CD4-positive, alpha-beta T cell treated with Interleukin-15 for 4 hours (primary cell): ENCODE measurements at places on chromosomes 3 and 15.

DNA sequence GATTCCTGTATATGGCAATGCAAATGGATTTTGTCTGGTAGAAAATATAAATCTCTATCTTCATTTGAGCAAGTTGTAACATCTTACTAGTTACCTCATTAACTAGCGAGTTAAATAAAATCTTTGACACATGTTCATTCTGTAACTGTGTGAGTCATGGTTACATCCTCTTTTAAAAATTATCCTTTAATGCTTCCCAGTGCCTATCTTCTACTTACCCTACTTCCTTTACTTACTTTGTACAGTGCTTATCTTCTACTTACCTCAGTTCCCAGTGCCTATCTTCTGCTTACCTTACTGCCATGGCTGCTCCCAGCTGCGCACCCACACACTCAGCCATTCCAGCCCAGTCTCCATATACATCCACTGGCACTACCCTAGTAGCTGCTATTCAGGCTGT lies 71.9 kb upstream of the GOLGA8B start:
- DNase-seq = no peak

DNA sequence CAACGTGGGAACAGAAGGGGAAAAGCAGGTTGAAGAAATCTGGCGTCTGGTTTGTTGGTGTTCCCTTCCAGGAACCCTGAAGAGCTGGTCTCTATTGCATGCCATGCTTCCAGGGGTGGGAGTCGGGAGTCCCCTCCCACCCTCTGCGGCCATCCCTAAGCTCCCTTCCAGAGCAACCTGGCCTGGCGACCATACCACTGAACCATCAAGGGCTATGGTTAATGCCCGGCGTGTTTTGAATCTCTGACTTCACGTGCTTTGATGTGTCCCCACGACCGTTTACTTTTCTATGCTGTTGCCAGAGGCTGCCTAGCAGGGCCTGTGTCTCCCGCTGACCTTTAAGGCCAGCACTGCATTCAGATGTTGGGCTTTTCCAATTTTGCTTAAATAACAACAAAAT lies 696 bp upstream of the SNRK start:
- no peak for DNase-seq

DNA sequence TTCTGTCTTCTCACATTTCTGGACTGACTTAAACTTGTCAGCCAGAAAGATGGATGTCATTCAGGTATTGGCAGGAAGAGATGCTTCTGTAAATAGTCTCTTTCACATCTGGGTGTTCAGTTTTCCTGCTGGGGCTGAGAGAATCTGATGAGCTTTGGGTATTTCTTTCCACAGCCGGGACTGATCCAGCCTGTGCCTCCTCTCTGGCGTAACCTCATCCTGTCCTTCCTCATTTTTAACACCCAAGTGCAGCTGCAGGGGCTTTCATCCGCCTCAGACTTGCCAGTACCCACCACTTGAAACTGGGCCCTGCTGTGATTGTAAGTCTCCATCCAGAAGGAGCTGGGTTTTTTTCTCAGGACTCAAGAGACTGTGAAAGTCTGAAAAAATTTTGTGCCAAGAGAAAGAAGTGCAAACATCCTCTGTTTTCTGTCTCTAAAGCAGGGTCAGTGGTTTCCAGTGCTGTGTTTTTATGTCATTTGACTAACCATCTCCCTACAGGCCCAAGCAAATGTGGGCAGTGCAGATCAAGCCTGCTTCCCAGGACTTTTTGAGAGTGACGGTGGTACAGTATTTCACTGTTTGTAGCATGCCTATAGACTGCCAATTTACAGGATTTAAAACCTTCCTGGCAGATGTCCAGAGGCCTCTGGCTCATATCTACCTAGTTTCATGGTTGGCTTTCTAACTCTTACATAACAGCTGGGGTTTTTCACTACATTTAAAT lies 342.7 kb downstream of the PTPRG start:
- no peak for DNase-seq

- DNase-seq = peak; percentile 35
Measured at GRCh38 chr15:68930268-68931022, at the start of gene SPESP1. TSS of gene SPESP1 (plus strand) at chr15:68930525. CDS start at chr15:68930654, 129 bp downstream.

GRCh38 chr3:52931328-52931727 lies 34.0 kb upstream of the STIMATE start:
- DNase-seq = no peak

GRCh38 chr15:41331833-41332193 lies 578 bp downstream of the OIP5 start:
- DNase-seq = no peak

DNA sequence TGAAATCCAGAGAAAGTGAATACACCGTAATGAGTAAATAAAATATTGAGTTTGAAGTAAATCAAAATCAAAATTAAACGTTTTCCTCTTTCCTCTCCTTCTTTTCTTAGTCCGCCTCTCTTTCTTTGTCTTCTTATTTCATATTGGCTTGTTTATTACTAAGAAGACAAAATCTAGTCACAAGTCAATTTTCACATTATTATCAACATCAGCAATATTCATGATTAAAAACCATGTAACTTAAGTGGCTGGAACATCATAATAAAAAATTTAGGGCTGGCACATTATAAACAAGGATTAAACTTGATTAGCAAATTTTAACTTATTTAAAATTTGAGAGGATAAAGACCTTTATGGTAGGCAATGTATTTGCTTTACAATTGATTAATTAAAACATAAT lies 61.4 kb downstream of the BCHE start:
- no peak for DNase-seq

GRCh38 chr3:25427563-25427941 lies 511 bp upstream of the RARB start:
- DNase-seq = no peak

GRCh38 chr3:74115906-74116305 lies 491.2 kb upstream of the PDZRN3 start:
- no peak for DNase-seq

DNA sequence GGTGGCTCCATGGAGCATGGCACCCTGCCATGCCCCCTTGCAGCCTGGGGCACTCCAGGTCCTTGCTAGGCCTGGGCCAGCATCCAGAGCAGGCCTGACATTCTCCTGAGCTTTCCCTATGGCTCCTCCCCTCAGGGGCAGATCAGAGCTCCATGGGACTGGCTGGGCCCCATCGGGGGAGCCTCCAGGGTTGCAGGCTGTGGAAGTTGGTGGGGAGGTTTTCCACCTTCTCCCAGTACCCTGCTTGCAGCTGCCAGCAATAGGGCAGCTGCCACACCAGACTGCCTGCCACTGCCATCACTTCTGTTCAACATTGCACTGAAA lies 75.7 kb upstream of the TP63 start:
- DNase-seq = no peak

GRCh38 chr3:176870451-176870850 lies 326.8 kb downstream of the TBL1XR1 start:
- no peak for DNase-seq

DNA sequence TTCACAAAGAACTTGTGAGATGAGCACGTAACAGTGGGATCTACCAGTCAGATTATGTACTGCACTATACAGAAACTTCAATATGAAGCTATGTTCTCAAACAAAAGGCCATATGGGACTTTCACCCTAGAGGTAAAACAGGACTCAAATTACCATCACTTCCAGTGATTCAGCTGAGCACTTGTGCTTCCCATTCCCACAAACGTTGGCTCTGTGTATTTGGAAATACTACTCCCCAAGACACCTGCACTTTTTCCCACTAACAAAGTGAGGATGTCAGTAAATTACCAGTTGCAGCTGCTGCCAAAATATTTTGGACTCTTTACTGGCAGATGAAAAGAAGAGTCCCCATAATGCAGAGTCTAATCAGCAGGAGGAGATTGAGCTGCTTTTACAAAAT lies 1570.1 kb downstream of the SI start:
- no peak for DNase-seq

- DNase-seq = no peak
Measured at GRCh38 chr3:127835993-127836882, 13.9 kb upstream of the MGLL start.

DNA sequence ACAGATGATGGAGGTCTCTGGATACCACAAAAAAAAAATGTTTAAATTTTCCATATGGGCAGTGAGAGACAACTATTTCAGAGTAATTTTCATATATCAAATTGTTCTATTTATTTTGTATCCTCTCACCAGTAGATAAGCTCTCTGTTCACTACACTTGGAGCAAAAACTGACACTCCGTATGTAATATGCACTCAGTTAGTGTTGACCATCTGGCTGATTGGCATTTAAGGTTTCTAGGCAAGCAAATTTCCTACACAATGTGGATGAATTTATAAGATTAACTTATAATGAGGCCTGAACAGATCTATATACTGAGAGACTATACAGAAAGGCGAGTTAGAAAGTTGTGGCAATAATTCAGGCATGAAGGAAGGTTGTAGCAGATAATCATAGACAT lies 836.5 kb upstream of the SEMA6D start:
- no peak for DNase-seq

DNA sequence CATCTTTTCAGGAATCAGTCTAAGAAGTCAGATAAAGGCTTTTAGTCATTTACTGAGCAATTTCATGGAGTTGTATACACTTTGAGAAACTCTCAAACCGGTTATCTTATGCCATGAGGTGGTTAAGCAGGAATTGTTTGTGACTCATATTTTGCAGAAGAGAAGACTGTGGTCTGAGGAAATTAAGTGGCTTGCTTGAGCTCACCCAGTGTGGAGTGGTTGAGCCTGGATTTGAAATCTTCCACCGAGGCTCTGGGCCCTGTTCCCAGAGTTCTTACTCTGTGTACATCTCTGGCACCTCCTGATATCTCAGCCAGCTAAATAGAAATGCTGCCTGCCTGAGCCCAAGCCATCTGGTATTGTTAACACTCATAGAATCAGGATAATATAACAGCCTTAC lies 37.8 kb upstream of the BCL6 start:
- no peak for DNase-seq

DNA sequence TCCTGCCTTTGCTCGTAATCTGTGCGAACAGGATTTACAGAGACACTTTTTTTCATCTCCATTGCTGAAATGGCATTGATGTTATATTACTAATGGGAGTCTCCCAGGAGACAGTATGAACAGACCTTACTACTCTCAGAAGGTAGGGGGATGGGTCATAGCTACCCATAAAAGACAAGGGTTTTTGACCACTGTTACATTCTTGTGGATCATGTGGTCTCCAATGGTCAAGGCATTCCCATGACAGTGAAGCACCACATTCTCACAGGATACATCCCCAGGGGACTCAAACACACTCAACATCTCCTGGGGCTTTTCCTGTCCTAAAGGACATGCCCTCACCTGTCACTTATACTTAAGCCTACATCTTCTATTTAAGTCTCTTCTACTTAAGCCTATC lies 40.8 kb downstream of the MKRN3 start:
- DNase-seq = no peak

GRCh38 chr15:74523982-74524381 lies 17.0 kb upstream of the ARID3B start:
- no peak for DNase-seq

- no peak for DNase-seq
Measured at GRCh38 chr15:35583863-35584528, 38.0 kb upstream of the DPH6 start.

GRCh38 chr15:75721923-75722870 lies 9.5 kb upstream of the CSPG4 start:
- DNase-seq = no peak

- DNase-seq = no peak
Measured at GRCh38 chr15:58447271-58448010, 15.7 kb downstream of the LIPC start.

DNA sequence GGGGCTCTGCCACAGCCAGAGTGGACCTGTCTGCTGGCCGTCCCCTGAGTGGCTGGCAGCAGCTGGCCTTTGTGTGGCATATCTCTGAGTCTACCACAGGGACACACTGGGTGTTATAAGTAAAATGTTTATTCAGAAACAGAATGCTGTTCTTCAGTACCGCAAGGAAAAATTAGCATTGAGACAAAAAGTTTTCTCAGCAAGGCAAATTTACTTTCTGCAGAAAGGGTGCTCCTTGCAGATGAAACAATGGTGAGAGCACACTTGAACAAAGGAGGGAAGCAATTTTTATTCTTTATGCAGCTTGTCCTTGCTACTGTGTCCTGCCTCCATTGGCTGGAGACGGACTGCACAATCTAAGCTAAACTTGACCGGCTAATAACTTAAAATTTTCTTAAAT lies 4.0 kb downstream of the TMEM89 start:
- DNase-seq = no peak

DNA sequence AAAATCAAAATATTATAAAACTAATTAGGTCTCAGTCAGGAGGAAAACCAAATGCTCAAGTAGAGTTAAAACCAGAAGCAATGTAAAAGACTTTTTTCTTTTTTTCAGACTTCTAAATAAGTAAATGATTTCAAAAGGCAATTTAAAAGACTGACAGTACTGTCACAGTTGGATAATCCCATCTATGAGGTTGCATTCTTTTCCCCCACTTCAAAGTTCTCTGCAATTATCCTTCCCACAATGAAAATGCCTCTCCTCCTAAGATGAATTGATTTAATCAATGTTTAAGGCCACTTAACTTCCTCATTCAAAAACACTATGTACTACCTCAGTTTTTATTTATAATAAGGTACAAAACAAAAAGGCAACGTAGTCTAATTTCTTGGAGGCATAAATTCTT lies 8.1 kb downstream of the MRPL3 start:
- no peak for DNase-seq

- DNase-seq = no peak
Measured at GRCh38 chr15:80475572-80475971, 71.4 kb downstream of the ARNT2 start.

DNA sequence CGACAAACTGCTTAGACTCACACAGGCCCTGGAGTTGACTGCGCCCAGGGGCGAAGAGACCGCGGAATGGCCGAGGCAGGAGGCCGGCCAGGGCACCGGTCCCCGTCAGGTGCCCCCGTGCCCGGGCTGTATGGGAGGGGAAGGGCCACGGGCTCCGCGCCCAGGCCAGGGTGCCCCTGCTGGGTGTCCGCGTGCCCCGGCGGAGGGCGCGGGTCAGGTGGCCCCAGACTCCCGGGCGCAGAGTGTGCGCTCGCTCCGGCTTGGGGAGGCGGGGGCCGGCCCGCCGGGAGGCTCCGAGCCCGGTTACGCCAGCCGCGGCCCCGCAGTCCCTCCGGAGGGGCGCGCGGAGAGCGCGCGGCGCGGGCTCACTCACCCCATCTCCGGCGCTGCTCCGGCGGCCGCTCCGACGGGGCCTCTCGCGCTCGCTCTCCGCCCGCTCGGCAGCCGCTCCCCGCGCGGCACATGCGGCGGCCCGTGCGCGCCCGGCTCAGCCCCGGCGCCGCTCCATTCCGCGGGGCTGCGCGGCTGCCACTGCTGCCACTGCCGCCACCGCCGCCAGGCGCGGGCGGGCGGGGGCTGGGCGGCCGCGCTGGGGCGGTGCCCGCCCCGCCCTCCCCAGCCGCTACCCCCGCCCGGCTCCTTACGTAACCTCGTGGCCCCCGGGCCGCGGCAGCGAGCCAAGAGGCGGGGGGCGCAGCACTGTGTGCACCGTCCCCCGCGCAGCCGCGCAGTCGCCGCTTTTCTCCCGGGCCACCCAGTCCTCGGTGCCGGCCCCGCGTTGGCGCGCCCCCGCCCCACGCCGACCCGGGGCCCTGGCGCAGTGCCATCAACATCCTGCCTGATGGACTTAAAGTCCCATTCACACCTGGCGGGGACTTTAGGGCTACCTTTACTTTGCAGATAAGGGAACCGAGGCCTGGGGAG lies at the start of gene HOMER2:
Gene HOMER2, minus strand, starts transcription at position 563 of the 924 bp plus-strand sequence. Its CDS starts 185 bp downstream, at position 378.
- no peak for DNase-seq
